ENCODE measurements at places on chromosomes 13 and 19.

- no peak for DNase-seq
These were observed 21.8 kb downstream of the MRPS12 start for GRCh38 chr19:38952395-38953165.

DNA sequence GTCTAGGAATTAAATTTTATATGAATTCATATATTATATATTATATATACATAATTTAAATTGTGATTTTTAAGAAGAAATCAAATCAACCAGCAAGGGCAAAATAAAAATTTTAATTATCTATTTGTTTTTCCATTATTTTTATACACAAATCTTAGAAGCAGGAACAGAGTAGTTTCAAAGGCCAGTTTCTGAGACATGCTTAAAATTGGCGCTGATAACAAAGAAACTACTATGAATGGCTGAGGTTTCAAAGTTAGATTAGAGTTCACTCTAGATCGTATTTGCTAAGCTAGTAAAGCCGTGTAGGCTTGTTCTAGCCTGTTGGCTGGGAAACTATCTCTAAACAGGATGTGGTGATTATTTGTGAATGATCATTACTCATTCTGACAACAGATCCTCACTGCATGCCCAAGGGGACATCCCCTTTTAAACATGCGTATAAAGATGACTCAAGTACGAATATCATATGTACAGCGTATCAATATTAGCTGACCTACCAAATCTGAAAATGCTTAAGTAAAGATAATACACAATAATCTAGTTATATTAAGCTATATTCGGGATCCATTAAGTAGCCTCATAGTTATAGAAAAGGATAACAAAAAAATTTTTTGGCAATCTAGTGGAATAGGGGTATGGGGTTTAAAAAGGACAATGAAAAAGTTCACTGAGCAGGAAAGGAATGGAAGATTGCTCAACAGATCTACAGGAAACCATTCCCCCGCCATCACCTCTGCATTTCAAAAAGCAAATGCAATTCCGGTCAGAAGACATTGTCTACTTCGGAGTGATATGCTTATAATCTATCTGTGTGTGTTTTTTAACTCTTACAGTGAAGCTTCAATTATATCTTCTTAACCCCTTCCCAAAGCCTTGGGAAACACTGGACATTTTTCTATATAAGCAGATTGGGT, 150.1 kb downstream of the SHISA2 start:
- no peak for DNase-seq

DNA sequence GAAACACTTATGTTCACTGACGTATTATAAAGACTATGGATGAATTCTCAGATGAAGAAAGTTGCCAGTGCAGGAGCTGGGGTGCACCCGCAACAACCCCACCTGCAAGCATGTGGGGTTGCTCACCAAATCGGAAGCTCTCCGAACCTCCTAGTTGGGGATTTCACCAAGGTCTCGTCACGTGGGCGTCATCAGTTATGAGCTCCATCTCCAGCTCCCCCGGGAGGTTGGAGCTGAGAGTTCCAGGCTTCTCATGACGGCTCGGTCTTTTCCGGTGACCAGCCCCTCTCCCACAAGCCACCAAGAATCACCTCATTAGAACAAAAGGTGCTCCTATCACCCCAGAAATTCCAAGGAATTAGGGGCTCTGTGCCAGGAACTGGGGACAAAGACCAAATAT, 46.1 kb upstream of the TUBGCP3 start:
- DNase-seq, result no peak

GRCh38 chr13:98473135-98473787, 103.6 kb downstream of the STK24 start:
- DNase-seq, result no peak

DNA sequence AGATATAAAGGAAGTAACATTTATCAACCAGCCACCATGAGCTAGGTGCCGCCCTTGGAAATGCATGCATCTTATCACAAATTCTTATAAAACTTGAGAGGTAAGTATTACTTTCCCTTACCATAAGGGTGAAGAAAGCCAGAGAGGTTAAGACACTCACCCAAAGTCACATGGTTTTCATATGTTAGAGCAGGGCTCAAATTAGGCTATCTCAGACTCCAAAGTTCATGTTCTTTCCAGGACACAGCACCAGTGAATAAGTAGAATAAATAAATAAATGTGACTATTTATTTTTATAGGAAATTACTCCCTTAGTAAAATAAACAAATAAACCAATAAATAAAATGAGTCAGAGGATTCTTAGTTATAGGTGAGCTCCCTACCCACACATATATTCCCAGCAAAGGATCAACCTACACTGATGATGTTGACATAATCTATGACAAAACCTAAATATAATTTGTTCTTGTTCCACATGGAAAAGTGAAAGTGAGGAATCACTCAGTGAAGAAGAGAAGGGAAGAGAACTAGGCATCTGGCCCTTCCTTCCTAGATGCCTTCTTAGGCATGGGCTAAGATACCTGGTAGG, 27.2 kb downstream of the SPRY2 start:
- no peak for DNase-seq

GRCh38 chr13:113559901-113560644, 24.5 kb upstream of the TFDP1 start:
- no peak for DNase-seq

- DNase-seq, result peak; percentile 9
These were observed 630 bp downstream of the RAP2A start for GRCh38 chr13:97434397-97435201.

DNA sequence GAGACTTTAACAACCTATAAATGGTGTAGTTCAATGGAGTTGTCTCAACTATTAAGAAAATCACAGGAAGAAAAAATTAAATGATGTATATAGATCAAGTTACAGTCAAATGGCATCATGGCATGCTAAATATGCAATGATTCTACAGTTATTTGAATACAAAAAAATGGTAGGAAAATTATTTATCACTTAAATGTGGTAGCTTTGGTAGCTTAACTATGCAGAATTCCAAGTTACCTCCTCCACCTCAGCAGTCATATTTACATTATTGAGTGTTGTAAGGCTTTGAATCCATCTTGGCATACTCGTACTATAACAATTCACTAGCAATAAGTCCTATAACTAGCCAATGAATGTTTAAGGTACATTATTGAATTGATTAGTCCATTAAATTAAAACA, 36.8 kb downstream of the CAB39L start:
- DNase-seq, result no peak

DNA sequence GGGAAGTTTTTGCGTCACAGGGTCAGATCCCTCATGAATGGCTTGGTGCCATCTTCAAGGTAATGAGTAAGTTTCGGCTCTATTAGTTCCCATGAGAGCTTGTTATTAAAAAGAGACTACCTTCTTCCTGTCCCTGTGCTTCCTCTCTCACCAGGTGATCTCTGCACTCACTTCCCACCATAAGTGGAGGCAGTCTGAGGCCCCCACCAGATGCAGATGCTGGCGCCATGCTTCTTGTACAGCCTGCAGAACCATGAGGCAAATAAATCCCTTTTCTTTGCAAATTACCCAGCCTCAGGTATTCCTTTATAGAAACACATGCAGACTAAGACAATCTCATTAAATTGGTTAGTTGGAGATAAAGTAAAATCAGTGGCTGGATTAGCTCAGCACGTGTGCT, 75.6 kb upstream of the RFC3 start:
- no peak for DNase-seq

DNA sequence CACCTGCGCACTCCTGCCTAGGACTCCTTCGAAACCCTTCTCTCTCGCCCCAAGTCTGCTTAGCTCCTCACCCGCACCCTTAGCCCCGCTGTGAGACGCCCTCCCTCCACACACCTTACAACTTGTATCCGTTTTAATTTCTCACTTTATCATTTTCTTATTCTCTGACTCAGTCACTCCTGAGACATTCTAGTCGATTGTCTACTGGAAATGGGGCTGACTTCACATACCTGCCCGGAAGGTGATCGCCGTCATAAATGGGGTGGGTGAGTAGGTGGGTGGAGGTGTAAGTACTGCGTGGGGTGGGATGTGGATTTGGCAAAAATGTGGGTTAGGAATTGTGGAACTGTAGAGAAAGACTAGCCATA, 714 bp downstream of the NDFIP2 start:
- DNase-seq, result peak; percentile 6

DNA sequence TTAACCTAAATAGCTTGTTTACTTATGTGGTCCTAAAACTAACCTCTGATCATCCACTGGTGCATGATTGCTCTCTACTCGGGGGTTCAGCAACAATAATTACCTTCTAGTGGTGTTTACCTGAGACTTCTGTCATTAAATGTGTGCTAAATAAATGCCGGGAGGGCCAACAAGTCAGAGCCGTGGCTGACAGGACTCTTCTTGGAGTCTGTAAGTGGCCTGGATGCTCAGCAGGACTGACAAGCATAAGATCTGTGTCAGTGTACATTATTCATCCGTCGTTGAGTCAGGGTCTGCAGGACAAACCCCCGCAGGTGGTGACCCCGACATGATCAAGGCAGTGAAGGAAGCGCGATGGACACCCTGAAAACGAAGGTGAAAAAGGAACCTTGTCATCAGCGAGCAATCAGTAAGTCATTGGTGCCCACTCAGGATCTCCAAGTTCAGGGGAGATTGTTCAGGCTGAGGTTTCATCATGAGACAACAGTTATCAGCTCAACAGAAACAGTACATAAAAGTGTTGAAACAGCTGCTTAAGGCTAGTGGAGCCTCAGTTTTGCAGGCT, 1466.9 kb downstream of the UQCRFS1 start:
- no peak for DNase-seq

- no peak for DNase-seq
These were observed 3.8 kb downstream of the INTS6 start for GRCh38 chr13:51449018-51449417.

- DNase-seq, result peak; percentile 54
These were observed 10.6 kb downstream of the POU2F2 start for GRCh38 chr19:42121656-42122069.

GRCh38 chr13:101289764-101290163, 126.5 kb downstream of the NALCN start:
- no peak for DNase-seq

- DNase-seq, result no peak
These were observed 71.2 kb downstream of the FGF9 start for GRCh38 chr13:21742096-21742495.

- no peak for DNase-seq
These were observed 17.2 kb downstream of the PKN1 start for GRCh38 chr19:14450168-14450874.

GRCh38 chr19:3275583-3276340, 51.3 kb downstream of the CELF5 start:
- peak; percentile 85 for DNase-seq

GRCh38 chr13:99968521-99969452, 2.8 kb downstream of the ZIC5 start:
- DNase-seq, result no peak

- no peak for DNase-seq
These were observed 7.3 kb upstream of the C13orf46 start for GRCh38 chr13:113981194-113981605.

DNA sequence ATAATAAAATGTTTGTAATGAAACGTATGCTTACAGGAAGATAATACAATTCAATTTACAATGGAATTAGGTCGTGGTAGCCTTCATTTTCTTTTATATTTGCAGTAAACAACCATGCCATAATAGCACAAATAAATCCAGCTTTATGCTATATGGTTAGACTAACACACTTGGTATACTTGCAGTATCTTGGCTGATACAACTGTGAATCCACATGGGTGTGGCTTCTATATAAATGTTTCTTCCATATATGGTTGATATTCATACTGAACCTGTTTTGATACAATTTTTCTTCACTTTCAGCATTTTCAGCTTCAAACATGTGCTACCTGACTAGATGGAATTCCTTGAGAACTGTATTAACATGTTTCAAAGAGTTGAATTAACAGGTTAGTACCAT, 20.4 kb upstream of the SPRY2 start:
- no peak for DNase-seq

- no peak for DNase-seq
These were observed 61.9 kb downstream of the TNFRSF19 start for GRCh38 chr13:23632048-23632582.

DNA sequence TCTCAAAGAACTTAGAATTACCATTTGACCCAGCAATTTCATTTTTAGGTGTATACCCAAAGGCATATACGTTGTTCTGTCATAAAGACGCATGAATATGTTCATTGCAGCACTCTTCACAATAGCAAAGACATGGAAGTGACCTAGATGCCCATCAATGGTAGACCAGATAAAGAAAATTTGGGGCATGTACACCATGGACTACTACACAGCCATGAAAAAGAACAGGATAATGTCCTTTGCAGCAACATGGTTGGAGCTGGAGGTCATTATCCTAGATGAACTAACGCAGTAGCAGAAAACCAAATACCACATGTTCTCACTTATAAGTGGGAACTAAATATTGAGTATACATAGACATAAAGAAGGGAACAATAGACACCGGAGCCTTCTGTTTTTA, 20.7 kb downstream of the PAN3 start:
- DNase-seq, result no peak

GRCh38 chr13:21443171-21443570, 15.9 kb downstream of the ZDHHC20 start:
- no peak for DNase-seq

DNA sequence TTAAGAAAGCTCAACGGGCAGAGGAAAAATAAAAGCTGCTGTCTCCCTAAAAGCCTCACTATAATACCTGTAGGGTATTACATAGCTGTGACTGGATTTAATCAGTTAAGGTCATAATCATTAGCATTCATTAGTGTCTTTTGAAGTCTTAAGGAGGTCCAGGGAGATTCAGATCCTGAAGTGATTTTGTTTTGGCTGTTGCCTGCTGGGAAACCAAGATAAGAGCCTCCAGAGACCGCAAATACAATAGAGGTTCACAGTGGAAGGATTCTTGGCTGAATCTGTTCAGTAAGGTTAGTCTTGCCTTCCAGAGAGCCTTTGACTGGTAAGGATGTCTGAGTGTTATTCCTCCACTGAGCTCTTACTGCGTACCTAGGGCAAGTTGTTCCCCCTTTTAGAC, 54.0 kb upstream of the TNFRSF19 start:
- no peak for DNase-seq

DNA sequence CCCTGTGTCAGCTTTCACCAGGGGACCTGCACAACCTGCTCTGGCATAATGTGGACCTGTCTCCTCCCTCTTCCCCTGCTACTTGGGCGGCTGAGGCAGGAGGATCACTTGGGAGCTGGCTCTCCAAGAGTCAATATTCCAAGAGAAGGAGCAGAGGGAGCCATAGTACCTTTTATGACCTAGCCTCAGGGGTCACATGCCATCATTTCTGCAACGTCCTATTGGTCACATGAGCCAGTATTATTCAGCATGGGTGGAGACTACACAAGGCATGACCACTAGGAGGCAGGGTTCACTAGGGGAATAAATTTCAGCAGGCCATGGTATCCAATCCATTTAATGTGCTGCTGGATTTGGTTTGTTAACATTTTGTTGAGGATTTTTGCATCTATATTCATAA, 12.0 kb upstream of the SHFL start:
- no peak for DNase-seq

- no peak for DNase-seq
These were observed 697.8 kb downstream of the DACH1 start for GRCh38 chr13:71169180-71169579.

DNA sequence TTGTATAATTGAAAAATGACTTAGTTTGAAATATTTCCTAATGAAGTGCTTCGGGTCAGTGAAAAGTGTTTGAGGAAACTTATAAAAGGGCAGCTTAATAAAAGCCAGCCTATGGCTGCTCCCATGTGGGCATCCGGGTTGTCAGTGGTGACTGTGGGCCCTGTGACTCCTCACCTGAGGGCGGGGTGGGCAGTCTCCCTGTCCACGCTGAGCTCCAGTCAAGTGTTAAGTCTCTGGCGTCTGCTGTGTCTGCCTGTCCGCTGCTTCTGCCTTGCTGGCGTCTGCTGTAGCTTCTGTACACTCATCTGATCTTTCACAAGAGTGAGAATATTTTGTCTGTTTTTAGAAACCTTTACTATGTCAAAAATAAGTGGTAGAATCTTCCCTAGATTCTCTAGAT, 7.1 kb downstream of the LAMP1 start:
- no peak for DNase-seq
